ENCODE measurements at places on chromosomes 12 and 14.

DNA sequence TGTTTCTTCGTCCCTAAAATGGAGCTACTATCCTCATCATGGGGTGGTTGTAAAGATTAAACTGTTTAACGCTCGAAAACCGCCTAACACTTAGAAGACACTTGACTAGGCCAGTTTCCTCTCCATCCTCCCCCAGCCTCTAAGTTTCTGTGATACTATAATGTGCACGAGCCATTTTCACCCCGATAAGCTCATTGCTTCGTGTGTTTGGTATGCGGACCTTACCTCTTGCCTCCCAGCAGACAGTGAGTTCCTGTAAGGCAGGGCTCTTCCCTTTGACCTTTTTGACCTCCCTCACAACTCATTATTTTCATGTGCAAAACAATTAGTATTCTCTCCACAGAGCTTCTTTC, 499 bp upstream of the GXYLT1 start:
- no peak for DNase-seq

- DNase-seq = no peak
These were observed 12.9 kb downstream of the GLRX5 start for GRCh38 chr14:95547626-95548327.

DNA sequence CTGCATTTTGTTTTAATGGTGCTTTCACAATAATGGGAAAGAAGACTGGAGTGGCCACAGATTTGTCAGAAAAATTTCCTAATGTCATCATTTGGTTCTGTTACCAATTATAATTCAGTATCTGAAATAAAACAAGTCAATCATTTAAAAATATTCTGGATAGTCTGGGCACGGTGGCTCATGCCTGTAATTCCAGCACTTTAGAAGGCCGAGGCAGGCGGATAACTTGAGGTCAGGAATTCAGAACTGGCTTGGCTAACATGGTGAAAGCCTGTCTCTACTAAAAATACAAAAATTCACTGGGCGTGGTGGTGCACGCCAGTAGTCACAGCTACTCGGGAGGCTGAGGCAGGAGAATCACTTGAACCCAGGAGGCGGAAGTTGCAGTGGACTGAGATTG, 4.0 kb upstream of the LIMA1 start:
- DNase-seq = no peak

DNA sequence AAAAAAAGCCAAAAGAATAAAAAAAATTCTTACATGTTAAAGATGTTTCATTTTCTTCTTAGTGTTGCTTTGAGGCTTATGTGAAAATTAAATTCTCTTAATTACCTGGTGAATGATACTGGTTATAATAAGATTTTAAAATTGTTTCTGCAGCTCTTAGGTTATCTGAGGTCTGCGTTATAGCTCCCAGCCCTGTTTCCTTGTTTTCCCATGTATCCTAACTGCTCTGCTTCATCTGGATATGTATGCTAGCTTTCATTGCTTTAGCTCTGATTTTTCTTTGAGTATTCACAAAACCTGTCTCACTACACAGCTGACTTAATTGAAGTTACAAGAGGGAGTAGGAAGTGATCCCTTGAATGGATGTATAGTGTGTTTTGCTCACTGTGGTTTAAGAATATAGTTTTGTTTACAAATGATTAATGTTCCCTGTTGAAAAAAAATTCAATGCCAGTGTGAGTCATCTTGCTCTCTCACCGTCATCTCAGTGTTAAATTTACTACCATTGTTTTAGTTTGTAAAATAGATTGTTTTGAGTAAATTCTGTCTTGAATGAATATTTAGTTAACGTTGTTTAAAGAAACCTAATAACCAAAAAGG, 26.8 kb downstream of the CPSF6 start:
- DNase-seq = no peak

- no peak for DNase-seq
These were observed 7.6 kb downstream of the EVL start for GRCh38 chr14:100072783-100073346.

DNA sequence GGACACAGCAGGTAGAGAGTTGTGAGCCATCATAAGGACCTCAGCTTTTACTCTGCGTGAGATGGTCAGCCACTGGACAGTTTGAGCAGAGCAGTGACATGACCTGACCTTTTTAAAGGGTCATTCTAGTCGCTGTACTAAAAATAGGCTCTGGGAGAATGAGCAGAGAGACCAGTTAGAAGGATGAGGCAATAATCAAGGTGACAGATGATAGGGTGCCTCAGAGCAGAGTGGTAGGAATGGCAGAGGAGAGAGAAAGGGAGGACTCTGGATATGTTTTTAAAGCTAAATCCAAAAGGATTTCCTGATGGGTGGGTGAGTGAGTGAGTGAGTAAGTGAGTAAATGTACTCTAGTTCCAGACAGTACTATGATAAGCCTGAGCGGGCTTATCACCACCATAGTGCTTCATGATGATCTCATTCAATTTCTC, 83.6 kb upstream of the ARHGAP5 start:
- no peak for DNase-seq

DNA sequence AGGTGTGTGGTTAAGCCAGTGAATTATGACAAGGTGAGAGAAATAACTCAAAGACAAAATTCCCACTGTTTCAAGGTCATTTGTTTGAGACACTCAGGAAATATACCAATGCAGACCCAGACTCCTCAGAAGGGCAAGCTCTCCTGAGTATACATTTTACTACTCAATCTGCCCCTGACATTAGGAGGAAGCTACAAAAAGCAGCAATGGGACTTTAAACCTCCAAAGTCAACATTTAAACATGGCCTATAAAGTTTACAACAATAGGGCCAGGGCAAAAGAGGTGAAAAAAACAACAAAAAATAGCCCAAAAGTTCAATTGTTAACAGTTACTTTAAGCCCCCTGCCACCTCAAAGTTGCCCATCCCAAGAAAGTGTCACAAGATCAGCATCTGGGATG, 19.5 kb upstream of the PEX5 start:
- DNase-seq = no peak

All from neural crest cell (in vitro differentiated cells).